Foreskin keratinocyte (primary cell): ENCODE measurements at places on chromosomes 1 and 21. TPM values are rescaled to one million over a fixed set of nuclear protein-coding genes. Genes with fewer than 3 reads are reported as not detected.

LRRC41 gene
- total RNA-seq = 62.1 and 64.6 TPM in 2 replicates

MCM3AP gene
- 67.8 and 69.6 TPM in 2 replicates for total RNA-seq

CDKN2C gene
- 2.6 and 3.3 TPM in 2 replicates for total RNA-seq

CYP4X1 gene
- total RNA-seq = 0.07 TPM in 1 of 2 replicates, not detected in the other

- no peak for DNase-seq
Observed at GRCh38 chr1:101323535-101323934, 86.7 kb downstream of the S1PR1 start.

- no peak for DNase-seq
Observed at GRCh38 chr1:42962641-42963377, 4.1 kb upstream of the SLC2A1 start.

DNA sequence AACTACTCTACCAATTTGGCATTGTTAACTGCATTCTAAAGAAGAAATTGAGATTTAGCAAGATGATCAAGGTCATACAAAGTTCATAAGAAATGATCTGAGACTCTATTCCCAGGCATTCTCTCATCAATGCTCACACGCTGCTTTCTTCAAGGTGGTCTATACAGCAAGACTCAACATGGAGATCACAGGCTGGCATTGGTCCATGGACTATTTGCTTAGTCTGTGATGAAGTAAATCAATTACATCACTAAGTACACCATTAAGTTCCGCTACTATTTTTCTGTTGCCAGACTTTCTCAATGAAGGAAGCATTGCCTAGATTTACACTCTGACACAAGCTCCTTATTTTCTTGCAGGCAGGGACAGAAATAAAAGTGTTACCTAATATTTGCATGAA is 51.9 kb upstream of the CYP2J2 start:
- no peak for DNase-seq

DNA sequence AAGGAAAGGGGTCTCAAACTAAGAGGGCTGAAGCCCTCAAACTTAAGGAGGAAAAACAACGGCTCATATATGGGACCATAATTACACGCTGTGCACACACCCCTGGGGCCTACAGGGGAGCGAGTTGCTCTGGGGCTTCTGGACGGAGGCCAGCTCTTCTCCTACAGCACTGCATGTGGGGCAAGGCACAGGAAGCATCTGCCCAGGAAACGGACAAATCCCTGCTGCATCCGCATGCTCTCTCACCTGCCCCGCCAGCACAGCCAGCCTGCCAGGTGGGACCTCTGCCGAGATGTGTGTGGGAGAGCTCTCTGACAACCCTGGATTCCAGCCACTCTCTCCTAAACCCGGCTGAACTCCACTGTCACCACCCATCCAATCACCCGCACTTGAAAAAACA is 54.1 kb downstream of the MRPL37 start:
- no peak for DNase-seq

DNA sequence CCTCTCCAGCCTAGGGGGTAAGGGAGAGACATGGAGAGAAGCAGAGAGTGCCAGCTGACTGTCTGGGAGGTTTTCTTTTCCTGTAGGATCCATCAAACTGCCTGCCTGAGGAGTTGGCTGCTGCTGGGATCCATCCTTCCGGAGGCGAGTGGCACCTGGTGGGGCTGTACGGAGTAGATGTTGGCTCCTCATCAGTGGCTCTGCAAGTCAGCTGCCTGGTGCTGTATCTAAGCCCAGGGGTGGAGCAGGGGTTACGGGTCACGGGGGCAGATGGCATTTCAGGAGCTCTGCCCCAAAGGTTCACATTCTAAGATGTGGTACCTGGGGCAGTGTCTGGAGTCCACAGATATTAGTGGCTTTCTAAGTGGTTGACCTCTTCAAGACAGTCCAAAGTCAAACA is 128.0 kb downstream of the ACTL8 start:
- DNase-seq = no peak
